Esophagus muscularis mucosa (tissue), 4 donors: ENCODE measurements at places on chromosomes 3 and 15. TPM values are rescaled to one million over a fixed set of nuclear protein-coding genes. Genes with fewer than 3 reads are reported as not detected.

Gene MUC13
- total RNA-seq, result not detected

DNA sequence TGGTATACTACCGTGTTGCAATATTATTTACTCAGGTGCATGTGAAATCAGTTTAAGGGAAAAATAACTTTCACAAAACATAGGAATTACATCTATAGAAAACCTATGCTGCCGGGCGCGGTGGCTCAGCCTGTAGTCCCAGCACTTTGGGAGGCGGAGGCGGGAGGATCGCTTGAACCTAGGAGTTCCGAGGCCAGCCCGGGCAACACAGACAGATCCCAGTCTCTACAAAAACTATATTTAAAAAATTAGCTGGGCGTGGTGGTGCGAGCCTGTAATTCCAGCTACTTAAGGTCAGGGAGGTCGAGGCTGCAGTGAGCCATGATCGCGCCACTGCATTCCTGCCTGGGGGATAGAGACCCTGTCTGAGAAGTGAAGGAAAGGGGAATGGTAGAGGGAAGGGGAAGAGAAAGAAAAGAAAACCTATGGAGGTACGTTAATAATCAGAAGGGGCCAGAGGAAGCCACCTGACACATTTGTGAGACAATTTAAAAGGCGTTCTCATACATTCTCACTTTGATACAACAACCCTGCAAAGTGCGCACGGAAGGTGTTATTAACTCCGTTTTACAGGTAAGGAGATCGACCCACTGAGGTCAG lies 456 bp upstream of the TMEM62 start:
- DNase-seq, result no peak

DNA sequence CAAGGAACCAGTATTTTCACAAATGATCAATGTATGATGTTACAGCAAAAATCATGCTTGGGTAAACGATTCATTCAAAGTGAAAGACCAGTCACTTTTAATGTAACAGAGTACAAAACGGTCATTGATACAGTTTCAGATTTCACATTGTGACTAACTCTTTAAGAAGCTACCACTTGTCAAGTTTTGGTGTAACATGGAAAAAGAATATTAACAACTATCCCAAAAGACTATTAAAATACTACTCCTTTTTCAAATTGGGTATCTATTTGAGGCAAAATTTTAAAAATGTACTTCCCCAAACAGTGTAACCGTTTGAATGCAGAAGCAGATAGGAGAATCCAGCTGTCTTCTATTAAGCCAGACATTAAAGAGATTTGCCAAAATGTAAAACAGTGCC lies 31.7 kb downstream of the AKAP13 start:
- DNase-seq, result no peak

GRCh38 chr3:53161820-53162671 lies 1.0 kb downstream of the PRKCD start:
- no peak for DNase-seq

- no peak for DNase-seq
Observed at GRCh38 chr3:26699553-26699952, 77.0 kb downstream of the LRRC3B start.
